ENCODE measurements at places on chromosomes 2 and 18.
A peak's percentile ranks its signal among the peaks of the same experiment; 100 is the strongest.

DNA sequence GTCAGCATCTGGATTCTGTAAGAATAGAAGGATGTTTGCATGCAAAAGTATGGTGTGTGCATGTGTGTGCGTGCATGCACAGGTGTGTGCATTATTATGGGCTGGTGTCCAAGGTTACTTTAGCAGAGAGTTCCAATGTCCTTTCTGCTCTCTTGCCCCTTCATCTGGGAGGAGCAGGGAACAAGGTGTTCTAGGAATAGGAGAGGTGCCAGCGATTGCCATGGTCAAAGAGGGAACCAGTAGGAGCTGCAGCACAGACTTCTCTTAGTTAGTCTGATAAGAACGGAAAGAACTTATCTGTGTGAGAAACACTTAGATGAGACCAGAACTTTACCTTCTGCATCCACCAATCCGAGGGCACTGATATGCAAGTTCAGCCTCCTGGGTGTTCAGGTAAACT is 8.3 kb downstream of the GPR45 start:
- DNase-seq: no peak

- peak; percentile 70 for DNase-seq
Observed at GRCh38 chr2:209236377-209236776, 187.5 kb upstream of the MAP2 start.

DNA sequence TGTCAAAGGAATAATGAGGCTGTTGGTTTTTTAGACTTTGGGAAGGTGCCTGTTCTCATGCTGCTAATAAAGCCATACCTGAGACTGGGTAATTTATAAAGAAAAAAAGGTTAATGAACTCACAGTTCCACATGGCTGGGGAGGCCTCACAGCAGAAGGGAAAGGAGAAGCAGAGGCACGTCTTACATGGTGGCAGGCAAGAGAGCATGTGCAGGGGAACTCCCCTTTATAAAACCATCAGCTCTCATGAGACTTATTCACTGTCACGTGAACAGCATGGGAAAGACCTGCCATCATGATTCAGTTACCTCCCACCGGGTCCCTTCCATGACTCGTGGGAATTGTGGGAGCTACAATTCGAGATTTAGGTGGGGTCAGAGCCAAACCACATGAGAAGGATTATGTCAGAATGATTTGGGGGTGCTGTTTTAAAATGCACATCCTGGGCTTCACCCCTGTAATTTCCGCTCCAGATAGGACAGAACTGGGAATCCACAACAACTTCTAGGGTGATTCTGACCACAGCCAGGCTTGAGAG is 37.8 kb downstream of the TCF7L1 start:
- DNase-seq: no peak

- no peak for DNase-seq
Observed at GRCh38 chr2:231010201-231010730, 14.3 kb downstream of the SPATA3 start.

- no peak for DNase-seq
Observed at GRCh38 chr2:66412874-66413273, 22.1 kb upstream of the MEIS1 start.

- DNase-seq: no peak
Observed at GRCh38 chr2:169721016-169721415, 12.6 kb upstream of the KLHL23 start.

GRCh38 chr2:241228860-241229516 is 40.5 kb downstream of the ANO7 start:
- DNase-seq: no peak

- no peak for DNase-seq
Observed at GRCh38 chr18:7677001-7677400, 109.9 kb downstream of the PTPRM start.

Data from GM23338 (cell line).